ENCODE measurements at places on chromosomes 4 and X.

- no peak for DNase-seq
Measured at GRCh38 chrX:110284159-110284558, 33.7 kb downstream of the AMMECR1 start.

DNA sequence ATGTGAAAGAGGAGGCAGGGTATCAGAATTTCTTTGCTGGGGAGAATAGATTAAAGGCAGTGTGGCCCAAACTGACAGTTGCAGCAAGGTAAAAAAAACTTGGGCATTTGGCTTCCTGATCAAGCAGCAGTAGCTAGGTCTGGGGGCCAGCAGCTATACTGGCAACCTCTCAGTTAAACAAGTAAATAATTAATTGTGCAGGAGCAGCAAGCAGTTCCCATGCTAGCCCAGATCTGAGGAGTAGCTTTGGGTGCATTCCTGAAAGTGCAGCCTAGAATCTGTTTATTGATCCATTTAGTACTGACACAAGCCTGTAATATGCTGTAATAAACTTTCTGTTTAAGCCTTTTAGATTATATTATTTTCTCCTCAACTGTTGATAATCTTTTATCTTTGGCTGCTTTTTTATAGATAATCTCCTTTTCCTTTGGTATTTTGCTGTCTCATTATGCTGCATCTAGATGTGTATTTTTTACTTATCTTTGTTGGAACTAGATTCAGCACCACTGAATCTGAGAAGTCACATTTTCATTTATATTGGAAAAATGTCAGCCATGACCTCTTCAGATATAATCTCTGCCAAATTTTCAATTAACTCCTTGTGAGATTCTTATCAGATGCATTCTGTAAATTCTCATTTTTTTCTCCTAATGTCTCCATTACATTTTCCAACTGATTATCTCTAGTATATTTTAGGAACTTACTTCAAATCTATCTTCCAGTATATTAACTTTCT lies 276.3 kb downstream of the STPG2 start:
- no peak for DNase-seq

- no peak for DNase-seq
Measured at GRCh38 chr4:88865466-88865865, 167.8 kb upstream of the NAP1L5 start.

DNA sequence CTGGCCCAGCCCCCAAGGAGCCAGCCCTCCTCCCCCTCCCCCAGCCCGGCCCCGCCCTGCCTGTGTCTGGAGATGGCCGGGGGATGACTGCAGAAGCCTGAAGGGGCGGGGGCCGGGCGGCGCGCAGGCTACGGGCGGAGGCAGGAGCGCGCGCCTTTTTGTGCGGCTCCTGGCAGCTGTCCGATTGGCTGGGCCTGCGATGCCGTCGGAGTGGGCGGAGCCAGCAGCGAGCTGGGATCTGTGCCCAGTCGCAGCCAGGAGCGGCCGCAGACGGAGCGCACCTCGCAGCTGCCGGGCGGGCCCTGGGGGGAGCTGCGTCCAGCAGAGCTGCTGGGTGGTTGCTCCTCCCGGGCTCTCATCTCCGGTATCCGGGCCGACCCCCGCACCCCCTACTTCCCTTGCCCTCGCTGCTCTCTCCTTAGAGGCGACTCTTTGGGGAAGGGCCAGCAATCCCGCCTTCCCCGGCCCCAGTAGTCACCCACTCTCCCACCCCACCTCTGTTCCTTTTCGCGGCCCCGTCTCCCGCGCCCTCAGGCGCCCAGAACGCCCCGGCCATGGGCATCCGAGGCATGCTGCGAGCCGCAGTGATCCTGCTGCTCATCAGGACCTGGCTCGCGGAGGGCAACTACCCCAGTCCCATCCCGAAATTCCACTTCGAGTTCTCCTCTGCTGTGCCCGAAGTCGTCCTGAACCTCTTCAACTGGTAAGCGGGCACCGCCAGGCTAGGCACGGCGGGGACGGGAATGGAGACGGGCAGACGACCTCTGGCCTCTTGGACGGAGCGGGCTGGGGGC lies at the start of gene GABRQ:
TSS of gene GABRQ (plus strand) at position 247 of the 794 bp plus-strand sequence. CDS start at position 555, 308 bp downstream.
- no peak for DNase-seq

DNA sequence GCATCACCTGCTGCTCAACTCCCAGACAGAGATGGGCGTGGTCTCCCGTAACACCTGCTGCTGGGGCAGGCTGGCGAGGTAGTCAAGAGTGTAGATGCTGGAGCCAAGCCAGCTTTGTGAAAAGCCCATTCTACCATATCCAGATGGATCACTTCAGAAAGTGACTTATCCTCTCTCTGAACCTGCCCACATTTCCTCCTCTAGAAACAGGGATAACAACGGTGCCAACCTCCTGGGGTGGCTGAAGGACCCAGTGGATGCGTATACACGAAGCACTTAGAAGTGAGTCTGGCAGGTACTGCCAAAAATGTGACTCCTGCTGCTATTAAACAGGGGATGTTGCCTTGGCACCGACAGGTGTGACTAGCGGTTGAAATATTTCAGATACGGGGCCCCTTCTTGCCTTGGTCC lies 95.8 kb downstream of the SORBS2 start:
- no peak for DNase-seq

Data from CD4-positive, alpha-beta T cell treated with Interleukin-17A for 4 hours (primary cell).